ENCODE measurements at places on chromosomes 1 and 21.
A peak's percentile ranks its signal among the peaks of the same experiment; 100 is the strongest.

GRCh38 chr1:1768249-1768992, 9.8 kb downstream of the NADK start:
- no peaks in the 10 kb centered on the region for H3K27me3 ChIP-seq
- H3K27ac ChIP-seq, result no peak overlapping the region
- peaks cover 8% of the 10 kb centered on the region for H3K36me3 ChIP-seq
- H3K4me1 ChIP-seq, result no peaks in the 10 kb centered on the region
- no peak for DNase-seq
- no peak overlapping the region for H3K4me3 ChIP-seq

DNA sequence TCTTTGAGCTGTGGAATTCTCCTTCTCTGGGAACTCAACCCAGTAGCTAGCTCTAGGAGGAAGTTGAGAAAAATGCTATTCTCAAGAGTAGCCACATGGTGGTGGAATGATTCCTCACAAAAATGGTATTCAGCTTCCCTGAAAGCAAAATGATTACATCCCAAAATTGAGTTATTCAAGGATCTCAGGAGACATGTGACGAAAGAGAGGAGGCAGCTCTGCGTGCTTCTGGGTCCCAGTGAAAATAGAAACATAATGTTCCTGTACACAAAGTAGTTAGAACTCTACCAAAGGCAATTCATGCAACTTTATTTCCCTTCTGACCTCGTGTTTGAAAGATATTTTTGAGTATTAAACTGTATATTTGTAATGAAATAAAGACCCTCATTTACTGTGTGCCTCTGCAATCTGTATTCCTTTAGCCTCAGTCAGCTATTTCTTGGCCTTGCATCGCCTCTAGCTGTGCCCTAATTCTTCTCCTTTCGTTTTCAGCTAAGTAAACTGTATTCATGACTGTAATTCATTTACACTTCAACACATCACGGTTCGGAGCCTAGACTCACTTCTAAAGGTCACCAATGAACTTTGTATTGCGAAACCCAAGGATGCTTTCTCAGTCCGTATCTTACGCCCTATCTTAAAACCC, 167.3 kb downstream of the FASLG start:
- H3K36me3 ChIP-seq, result no peaks in the 10 kb centered on the region
- peak; percentile 84 for DNase-seq
- H3K4me3 ChIP-seq, result no peak overlapping the region

DNA sequence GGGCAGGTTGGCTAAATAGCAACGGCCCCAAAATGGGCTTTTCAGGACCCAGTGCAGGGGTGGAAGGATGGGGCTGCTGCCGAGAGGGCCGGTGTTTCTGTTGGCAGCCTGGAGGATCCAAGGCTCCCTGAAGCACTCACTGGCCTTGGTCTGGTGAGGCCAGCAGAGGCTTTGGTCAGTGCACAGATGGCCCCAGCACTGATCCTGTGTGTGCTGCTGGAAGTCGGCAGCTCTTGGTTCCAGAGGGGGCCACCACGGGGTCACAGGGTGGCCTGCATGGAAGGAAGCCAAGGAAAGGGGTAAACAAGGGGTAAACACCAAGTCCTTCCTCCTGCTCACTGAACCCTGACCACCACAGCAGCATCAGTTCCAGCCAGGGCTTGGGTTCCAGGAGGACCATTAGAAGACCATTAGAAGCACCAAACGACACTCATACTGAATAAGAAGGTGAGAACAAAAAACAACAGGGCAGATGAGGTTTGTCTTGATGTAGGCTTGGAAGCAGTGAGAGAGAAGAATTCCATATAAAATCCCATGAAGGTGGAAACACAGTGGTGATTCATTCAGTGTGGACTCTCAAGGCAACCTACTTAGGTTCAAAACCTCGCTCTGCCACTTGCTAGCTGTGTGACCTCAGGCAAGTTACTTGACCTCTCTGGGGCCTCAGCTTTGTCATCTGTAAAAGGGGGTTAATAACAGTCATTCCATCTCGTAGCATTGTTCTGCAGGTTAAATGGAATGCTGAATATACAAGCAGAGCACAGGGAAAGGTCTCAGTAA, 184.5 kb downstream of the RUNX1 start:
- H3K27me3 ChIP-seq, result no peaks in the 10 kb centered on the region
- no peak overlapping the region for H3K27ac ChIP-seq
- no peak for DNase-seq
- H3K4me1 ChIP-seq, result peaks cover 13% of the 10 kb centered on the region
- H3K4me3 ChIP-seq, result no peak overlapping the region

DNA sequence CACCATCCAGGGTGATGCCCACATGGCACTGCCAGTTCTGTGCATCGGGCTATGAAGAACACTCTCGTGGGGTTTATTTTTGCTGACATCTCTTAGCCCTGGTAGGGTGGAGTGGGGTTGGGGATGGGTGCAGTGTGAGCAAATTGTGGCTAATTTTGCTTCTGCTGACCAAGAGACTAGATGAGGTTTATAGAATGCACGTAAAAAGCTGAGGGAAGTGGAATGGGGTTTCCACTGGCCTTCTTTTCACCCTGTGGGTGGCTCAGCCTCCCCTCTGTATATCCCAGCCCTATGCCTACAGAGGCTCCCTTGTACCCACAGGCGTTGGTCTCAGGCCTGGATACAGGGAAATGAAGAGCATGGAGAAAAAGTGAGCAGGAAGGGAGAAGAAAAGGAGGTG, 44.1 kb upstream of the RAB4A start:
- H3K36me3 ChIP-seq, result no peaks in the 10 kb centered on the region
- DNase-seq, result no peak
- H3K27ac ChIP-seq, result no peak overlapping the region
- peaks cover 18% of the 10 kb centered on the region for H3K27me3 ChIP-seq
- H3K4me1 ChIP-seq, result peaks cover 20% of the 10 kb centered on the region

DNA sequence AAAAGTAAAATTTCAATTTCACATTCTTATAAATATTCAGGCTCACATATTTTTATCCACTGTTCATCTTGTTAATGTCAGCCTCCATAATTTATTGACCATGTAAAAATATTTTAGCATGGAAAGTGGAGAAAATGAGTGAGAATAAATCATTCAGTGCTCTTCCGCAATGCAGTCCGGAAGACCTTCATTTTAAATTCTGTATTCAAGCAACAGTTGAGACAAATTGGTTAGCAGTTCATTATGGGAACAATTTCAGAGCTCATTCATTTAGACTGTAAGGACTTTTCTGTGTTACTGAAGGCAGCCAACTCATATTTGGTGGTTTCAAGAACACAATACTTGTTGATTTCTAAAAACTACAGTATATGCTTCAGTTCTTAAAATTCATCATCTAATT, 97.8 kb downstream of the TYW3 start:
- no peaks in the 10 kb centered on the region for H3K36me3 ChIP-seq
- H3K4me3 ChIP-seq, result no peak overlapping the region
- no peak overlapping the region for H3K27ac ChIP-seq
- no peak for DNase-seq
- no peaks in the 10 kb centered on the region for H3K4me1 ChIP-seq

DNA sequence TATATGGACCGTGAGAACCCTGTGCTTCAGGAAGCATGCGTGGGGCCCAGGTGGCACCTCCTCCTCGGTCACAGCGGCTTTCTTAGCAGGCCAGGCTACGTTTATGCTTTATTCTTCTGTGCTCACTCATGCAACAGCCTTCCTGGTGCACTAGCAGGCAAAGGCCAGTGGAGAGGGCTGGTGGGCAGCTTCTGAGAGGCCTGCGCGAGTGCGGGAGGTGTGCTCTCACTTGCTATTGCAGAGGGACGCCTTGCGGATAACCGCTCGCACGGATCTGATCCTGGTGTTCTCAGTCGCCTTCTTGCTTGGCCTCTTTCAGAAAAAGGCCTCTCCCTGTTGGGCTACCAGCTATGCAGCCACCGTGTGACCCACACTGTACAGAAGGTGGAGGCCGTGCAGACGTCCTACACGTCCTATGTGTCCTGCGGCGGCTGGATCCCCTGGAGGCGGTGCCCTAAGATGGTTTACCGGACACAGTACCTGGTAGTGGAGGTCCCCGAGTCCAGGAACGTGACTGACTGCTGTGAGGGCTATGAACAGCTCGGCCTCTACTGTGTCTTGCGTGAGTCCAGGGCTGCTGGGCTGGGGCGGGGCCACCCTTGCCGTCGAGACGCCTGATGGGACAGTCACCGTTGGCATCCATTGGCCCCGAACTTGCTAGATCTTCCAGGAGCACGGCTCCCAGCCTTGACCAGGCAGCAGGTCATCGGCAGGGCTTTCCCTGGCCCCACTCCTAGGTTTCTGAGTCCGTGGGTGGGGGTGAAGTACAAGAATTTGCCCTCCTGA, 4.8 kb downstream of the UMODL1 start:
- H3K36me3 ChIP-seq, result no peaks in the 10 kb centered on the region
- DNase-seq, result no peak
- H3K27me3 ChIP-seq, result peaks cover 9% of the 10 kb centered on the region
- peaks cover 14% of the 10 kb centered on the region for H3K4me1 ChIP-seq
- no peak overlapping the region for H3K4me3 ChIP-seq

DNA sequence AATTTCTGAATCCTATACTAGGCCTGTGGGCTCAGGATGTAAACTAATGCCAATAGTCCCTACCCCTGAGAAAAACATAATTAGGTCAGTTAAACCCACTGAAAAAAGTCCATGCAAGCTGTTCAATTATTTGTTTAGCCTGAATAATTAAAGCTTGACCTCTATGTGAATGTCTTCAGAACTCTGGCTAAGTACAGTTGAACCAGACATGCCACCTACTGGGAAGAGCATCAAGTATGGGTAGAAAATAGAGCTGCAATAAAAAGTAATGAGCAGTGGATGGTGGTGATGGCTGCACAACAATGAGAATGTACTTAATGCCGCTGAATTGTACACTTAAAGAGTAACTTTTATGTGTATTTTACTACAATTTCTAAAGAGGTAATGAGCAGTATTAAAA, 23.6 kb upstream of the SLC19A2 start:
- peaks cover 2% of the 10 kb centered on the region for H3K27me3 ChIP-seq
- DNase-seq, result no peak
- no peaks in the 10 kb centered on the region for H3K4me1 ChIP-seq
- H3K36me3 ChIP-seq, result no peaks in the 10 kb centered on the region

DNA sequence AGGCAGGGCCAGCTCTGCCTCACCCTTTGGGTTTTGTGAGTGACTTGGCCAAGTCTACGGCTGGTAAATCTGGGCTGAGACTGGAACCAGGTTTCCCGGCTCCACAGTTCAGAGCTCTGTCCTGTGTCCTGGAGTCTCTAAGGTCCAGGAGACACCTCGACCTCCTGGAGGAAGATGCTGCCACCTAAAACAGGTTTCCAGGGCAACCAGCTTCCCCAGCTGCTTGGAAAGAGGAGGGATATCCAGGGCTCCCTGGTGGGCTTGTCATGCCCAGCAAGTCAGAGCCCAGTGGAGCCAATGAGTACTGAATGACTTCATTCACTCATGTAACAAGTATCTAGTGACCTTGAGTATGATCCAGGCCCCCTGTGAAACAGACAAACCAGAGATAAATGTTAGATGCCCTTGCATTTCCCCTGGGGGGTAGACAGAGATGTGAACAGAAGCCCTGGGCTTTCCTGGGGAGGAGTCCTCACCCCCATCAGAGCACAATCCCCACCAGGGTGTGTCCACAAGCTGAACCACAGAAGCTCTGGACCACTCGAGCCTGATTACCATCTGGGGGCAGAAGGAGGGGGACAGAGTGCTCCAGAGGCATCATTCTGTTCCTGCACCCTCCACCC, 181.2 kb upstream of the RAB4A start:
- H3K36me3 ChIP-seq, result no peaks in the 10 kb centered on the region
- no peak for DNase-seq
- peaks cover 2% of the 10 kb centered on the region for H3K27me3 ChIP-seq

DNA sequence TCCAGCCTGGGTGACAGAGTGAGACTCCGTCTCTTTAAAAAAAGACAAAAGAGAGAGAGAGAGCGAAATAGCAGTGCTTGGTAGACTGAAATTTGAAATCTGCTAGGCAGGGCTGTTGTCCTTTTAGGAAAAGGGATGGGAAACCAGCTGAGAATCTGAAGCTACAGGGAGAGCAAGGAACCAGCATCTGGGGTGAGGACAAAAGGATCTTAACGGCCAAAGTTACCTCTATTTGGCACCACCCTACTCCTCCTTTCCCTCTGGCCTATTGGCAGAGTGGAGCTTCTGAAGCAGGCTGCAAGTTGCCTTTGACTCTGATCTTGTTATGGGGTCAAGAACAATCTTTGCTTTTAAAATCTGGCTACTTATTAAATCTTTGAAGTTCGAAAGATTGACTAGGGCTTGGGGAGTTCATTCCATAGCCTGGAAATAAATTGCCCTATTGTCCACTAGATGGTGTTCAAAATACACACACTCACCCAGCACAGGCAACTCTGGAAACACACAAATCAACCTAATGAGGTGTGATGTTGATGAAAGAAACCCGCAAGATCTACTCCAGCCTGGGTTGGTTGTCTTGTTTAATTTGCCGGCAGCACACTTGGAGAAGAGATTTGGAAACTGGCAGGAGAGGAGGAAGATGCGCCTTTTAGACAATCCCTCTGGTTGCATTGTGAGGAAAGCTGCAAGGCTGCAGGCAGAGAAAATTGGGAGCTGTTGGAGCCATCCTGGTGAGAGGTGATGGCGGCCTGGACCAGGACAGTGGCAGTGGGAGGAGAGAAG, 16.5 kb upstream of the PARP1 start:
- H3K4me3 ChIP-seq, result no peak overlapping the region
- DNase-seq, result peak; percentile 47
- peaks cover 5% of the 10 kb centered on the region for H3K4me1 ChIP-seq
- peaks cover 3% of the 10 kb centered on the region for H3K27me3 ChIP-seq
- no peak overlapping the region for H3K27ac ChIP-seq
- no peaks in the 10 kb centered on the region for H3K36me3 ChIP-seq

- no peak for DNase-seq
- H3K27me3 ChIP-seq, result no peaks in the 10 kb centered on the region
- no peak overlapping the region for H3K4me3 ChIP-seq
- H3K36me3 ChIP-seq, result no peaks in the 10 kb centered on the region
- H3K4me1 ChIP-seq, result no peaks in the 10 kb centered on the region
These were observed 18.4 kb downstream of the DYNLT5 start for GRCh38 chr1:66770694-66771093.

DNA sequence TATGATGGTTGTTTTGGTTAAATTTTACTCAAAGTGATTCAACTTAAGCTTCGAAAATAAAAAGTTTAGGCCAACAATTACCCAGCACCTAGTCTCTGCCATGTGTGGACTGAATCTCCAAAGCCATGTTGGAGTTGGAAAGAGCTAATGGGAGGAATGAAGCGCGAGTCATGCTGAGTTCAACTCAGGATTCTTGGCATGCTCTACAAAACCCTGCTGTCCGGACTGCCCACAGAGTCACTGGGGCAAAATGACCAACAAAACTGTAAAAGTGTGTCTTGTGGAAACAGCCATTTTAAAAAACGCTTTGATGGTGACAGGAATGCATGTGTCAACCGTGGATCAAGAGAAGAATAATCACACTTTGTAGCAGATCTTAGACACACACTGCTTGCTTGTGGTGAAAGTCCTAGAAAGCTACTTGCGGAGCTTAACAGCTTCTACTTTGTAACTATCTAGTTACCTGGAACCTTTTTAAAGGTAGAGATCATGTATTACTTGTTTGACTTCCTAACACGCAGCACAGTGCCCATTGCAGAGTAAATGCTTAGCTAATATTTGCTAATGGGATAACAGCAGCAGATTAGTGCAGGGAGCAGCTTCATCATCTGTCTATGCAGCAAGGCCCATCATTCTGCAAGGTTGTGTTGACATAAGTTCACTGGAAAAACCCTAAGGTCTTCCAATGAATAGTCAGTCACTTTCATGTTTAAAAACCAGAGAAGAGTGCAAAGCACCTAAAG, 7.0 kb upstream of the GBP6 start:
- H3K36me3 ChIP-seq, result no peaks in the 10 kb centered on the region
- H3K4me3 ChIP-seq, result no peak overlapping the region
- no peaks in the 10 kb centered on the region for H3K4me1 ChIP-seq
- DNase-seq, result peak; percentile 42
